ENCODE measurements at places on chromosomes 11 and 22.
A peak's percentile ranks its signal among the peaks of the same experiment; 100 is the strongest.

DNA sequence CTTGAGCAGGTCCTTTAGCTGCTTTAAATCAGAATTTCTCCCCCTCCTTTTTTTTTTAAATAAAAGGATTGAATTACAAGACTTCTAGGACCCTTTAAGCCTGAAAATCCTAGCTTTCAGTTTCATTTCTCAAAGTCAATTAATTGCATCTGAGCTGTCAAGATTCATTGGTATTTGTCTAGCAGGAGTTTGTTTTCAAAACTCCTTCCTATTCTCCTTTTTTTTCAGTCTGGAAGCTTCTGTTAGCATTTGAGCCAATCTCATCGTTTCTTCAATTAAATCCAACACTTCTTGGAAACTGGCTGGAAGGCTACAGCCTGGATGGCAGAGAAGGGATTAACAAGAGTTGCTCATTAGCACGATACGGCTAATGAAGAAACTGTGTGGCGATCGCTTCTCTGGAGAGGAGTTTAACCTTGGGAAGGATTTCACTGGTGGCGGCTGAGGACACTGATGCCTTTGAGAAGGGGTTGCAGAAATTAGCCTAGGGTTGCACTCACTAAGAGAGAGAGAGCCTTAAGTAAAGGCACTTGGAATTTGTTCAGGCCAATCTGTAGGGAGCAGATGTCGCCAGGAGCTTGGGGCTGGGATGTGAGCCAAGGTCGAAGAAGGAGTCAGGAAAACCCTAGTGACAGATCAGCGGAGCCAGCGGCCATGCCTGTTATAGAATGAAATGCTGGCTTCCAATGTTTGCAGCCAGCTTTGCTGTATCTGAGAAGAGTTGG lies 43.8 kb upstream of the API5 start:
- DNase-seq = no peak

- peak; percentile 74 for DNase-seq
Observed at GRCh38 chr22:24429411-24430365, 2.3 kb downstream of the ADORA2A start.

DNA sequence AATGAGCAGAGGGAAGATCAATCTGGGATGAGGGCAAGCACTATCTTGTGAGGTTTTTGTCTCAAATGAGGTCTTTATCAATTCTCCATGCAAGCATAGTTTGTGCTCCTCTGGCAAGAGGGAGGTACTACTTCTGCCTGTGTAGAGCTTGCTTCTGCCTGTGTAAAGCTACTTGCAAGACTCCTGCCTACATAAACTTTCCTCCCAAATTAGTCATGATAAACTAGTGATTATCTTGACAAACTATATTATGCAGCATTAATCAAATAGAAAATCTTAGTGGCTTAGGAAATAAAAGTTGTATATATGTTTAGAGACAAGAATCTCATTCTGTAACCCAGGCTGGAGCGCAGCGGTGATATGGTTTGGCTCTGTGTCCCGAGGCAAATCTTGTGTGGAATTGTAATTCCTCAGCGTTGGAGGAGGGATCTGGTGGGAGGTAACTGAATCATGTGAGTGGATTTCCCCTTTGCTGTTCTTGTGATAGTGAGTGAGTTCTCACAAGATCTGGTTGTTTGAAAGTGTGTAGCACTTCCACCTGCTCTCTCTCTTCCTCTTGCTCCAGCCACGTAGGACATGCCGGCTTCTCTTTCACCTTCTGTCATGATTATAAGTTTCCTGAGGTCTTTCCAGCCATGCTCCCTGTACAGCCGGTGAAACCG lies 8.0 kb upstream of the MMP10 start:
- DNase-seq = no peak

DNA sequence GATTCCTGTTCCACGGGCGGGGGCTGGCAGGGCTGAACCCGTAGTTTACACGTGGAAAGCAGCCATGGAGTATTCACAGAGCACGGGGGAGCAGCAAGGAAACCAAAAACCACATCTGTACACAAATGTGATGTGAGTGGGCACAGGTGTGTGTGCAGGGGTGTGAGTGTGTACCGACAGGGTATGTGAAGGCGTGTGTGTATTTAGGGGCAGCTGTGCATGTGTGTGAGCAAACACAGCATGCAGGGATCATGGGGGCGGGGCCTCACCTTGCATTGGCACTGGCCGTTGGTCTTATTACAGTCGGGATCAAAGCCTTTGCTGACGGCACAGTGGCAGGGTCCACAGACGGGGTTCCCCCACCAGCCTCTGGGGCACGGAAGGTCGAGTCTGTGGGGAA lies 58.4 kb downstream of the TRMU start:
- DNase-seq = no peak

DNA sequence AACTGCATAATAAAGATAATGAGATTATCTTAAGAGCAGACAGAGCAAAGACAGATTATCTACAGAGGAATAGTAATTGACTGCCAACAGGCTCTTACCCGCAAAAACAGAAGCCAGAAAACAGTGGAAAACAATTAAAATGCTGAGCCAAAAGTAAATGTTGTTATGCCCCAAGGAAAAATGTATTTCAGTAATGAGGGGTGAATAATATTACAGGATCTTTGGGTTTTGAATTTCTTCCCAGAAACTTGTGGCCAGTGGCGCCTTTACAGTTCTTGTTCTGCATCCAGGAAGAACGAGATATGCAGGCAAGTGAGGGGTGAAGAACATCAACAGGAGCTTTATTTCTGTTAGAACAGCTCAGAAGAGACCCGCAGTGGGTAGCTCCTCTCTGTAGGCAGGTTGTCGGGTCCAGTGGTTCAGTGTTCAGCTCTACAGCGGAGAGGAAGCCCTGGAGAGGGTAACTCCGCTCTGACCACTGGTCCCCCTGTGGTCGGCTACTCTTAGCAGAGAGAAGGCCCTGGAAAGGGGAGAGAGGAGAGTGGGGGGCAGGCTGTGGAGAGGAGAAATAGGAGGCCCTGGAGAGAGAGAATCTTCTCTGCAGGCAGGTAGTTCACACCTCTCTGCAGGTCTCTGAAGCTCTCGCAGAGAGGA lies 51.8 kb upstream of the SC5D start:
- DNase-seq = no peak

DNA sequence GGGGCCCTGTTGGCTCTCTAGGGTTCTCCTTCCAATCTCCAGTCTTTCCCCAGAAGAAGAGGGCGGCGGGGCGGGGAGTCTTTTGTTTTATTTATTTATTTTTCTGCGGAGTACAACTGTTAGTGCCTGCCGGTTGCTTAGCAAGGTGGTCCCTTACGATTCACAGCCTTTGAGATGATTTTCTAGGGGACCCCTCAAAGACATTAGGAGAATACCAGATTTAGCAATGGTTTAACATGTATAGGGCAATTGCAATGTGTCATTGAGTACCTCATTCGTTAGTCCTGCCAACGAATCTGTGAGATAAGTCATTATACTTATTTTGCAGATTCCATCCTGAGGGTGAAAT lies 307 bp upstream of the MRPL16 start:
- no peak for DNase-seq

DNA sequence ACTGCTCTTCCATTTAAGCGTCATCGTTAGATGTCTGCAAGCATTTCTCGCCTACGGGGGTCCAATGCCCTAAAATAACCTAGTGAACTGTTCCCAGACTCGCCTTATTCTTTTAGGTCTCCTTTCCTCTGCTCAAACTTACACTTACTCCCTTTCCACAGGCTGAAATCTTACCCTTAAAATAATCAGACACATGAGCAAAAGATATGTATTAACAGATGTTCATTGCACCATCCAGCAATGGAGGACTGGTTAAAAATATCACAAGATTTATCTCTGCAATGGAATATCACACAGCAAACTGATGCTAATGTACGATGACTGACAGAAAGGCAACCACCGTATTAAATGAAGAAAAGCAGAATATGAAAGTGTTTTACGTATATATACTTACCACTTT lies 1.6 kb upstream of the CSTF3 start:
- no peak for DNase-seq
